Hematopoietic multipotent progenitor cell treated with erythropoietin and hydrocortisone succinate and interleukin-3 and kit ligand, for 17 days (in vitro differentiated cells): ENCODE measurements at places on chromosomes 3 and 15.

DNA sequence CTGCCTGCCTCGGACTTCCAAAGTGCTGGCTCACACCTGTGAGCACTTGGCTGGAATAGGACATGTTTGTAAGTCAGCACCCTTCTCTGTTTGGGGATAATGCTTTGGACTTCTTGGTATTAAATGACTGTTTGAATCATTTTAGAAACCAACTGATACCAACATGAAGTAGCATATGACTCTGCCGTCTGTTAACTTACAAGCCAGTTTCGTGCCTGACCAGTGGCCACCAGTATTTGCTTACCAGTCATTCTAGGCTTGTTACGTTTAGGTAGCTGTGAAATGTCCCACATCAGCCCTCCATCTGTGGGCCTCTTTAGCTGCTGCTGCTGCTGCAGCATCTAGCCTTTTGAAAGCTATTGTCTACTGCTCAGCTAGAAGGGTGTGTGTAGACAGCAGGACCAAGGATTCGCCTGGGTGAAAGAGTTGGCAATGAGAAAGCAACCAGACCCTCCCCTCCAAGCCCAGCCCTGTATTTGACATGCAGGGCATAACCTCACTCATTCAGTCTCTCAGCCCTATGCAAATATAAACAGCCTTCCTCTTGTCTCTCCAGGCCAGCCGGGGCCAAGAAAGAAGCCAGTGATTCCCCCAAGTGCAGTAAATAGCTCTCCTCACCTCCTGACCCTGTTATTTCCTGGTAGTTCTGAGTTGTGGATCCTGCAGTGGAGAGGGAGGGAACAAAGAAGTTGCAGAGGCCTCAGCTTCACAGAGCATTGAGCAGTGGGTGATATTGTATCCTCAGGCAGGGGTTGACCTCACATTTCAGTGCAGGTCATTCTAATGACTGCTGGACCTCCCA, 51.0 kb downstream of the NKIRAS1 start:
- DNase-seq: no peak

DNA sequence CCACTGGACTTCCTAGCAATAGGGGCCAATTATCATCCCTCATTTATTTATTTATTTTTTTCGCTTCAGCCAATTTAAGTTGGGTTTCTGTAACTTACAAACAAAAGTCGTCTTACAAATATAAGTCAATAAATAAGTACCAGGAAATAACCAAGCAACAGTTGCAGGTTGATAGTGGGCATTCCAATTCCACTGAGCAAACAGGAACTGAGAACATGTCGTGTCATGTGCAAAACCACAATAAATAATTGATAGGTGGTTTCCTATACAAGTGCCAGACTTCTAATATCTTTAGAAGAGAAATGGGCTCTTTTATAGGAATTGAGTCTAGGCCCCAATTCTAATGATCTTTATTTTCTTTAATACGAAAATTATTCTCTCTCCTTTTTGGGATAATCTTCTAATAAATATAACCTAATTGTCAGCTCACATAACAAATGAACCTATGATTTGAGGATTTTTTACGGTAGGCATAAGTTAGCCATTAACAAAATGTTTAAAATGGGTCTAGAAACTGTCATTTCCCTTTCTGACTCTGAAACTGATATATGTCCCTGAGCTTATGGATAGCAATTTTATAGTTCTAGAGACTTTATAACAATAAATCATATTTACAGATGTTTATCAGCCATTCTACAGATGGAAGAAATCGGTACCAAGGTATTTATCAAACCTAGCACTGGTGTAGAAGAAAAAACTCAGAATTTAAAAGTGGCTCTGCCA, 571.8 kb downstream of the FOXP1 start:
- DNase-seq: no peak

- DNase-seq: no peak
Observed at GRCh38 chr3:71050538-71051258, 532.8 kb downstream of the FOXP1 start.

GRCh38 chr15:87929841-87930240, 326.7 kb downstream of the NTRK3 start:
- no peak for DNase-seq

DNA sequence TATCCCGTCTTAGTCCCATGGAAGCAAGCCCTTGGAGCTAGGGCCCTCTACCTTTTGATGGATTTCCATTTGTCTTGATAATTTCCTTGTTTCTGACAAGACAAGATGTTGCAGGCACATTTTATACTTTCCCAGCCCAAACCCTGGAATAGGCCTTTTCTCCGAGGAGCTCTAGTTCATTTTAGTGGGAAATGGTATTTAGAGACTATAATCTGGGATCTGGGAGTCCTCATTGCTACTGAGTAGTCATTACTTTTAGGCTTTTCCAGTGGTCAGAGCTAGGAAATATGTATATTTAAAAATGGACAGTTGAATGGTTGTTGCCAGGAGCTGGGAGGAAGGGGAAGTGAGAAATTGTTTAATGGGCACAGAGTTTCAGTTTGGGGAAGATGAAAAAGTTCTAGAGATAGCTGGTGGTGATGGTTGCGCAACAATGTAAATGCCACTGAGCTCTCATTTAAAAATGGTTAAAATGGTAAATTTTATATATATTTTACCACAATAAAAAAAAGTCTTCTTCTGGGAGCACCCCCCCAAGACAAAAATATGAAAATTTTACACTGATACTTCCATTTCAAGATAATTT, 31.6 kb downstream of the MLH1 start:
- no peak for DNase-seq
